Activated T-helper 1 cell treated with Interleukin-2 at 50 U/mL for 16 hours (primary cell): ENCODE measurements at places on chromosomes 6 and 20.

- DNase-seq: no peak
These were observed 26.8 kb upstream of the RPN2 start for GRCh38 chr20:37152284-37152683.

DNA sequence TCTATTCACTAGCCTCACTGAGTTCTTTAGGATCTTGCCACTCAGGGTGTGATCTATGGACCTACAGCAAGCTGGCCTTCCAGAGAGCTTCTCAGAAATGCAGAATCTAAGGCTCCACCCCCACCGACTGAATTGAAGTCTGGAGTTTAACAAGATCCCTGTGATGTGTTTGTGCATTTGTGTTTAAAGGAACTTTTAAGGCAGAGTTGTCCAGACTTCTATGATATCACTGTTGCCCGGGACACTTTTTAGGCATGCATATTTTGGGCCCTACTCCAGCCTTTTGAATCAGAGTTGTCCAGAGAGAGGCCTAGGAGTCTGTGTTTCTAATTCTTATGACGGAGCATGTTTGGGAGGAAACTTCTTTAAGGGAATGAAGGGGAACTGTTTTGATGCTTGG, 232.3 kb downstream of the QKI start:
- no peak for DNase-seq

DNA sequence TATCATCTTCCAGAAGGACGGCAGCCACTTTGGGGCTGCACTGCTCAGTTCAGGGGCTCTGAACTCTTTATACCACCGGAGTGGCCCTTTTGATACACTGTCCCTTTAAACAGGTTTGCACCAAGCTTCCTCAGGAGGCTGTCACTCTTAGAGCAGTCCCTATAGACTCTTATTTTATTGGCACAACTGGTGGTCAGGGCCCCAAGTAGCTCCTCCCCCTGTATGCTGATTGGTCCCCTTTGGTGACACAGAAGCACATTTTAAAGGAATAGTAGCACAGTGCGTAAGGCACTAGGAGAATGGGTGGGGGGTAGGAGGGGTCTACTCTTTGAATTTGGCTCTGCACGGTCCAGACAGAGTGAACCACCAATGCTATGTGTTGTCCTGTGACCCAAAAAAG, 122.6 kb upstream of the MLN start:
- no peak for DNase-seq

- no peak for DNase-seq
These were observed 2695.0 kb upstream of the DEFB115 start for GRCh38 chr20:28562510-28562898.

DNA sequence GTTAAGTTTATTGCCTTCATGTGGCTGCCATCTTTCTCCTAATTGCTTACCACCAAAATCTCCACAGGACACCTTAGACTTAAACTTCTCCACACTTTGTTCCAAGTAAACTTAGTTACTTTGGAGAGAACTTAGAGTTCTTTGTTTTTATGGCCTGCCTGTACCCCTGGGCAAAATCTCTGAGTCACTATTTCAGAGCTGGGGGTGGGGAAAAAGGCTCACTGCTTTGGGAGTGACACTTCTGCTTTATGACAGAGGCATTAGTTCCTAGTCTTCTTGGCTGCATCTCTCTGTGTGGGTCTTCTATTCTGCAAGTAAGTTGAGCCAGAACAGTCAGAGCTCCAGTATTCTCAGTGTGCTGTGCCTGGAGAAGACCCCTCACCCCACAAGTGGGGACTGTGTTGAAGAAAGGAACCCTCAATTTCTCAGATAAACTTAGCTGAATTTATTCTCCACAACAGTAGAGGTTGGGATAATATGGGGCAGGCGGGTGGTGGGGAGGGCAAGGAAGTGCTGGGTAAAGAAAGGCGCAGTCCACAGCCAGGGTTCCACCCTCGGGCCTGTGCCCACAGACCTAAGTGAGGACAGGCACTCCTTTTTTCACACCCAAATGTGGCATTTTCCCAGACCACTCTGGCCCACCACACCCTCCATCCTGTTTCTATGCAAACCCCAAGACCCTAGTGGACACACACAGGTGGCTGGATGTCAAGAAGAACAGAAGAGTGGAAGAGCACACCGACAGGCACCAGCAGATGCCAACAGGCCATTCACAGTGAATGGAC, 636.6 kb upstream of the MAN1A1 start:
- no peak for DNase-seq

DNA sequence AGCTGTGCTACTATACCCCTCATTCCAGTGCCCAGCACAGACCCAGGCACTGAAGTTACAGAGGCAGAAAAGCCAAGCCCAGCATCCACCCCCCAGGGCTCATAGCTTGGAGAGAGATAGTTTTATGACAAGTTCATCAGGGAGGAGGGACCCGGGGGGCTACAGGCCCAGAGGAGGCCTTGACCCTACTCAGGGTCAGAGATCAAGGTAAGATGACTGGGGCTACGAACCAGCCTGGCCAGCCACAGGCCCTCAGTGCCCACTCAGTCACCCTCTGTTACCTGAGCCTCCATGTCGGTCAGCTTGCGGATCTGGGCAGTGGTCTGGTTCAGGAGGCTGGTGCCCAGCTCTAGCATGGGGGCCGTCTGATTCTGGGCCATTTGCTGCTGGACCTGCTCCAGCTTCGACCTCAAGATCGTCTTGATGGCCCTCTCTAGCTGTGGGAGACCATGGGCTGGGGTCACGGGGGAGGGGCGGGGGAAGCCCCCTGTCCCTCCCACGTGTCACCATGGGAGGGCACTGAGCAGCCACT, 26.1 kb downstream of the ANGPT4 start:
- DNase-seq: no peak

DNA sequence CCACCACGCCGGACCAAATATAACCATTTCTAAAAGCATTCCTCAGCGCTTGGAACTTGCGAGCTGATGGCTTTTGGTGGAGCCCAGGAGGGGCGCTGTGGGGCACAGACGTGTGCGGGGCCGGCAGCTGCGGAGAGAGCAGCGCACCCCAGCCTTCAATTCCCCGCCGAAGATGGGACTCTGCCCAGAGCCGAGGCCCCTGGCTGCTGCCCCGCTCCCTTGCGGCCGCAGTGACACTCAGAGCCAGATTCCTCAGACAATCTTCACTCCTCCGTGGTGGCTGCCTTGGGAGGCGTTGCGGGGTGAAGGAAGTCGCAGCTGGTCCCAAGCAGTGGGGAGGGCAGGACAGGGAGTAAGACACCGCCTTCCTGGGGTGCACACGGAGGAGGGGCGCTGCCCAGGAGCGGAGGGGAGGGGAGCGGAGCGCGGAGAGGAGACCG, 87.7 kb downstream of the TMEM242 start:
- peak; percentile 27 for DNase-seq

DNA sequence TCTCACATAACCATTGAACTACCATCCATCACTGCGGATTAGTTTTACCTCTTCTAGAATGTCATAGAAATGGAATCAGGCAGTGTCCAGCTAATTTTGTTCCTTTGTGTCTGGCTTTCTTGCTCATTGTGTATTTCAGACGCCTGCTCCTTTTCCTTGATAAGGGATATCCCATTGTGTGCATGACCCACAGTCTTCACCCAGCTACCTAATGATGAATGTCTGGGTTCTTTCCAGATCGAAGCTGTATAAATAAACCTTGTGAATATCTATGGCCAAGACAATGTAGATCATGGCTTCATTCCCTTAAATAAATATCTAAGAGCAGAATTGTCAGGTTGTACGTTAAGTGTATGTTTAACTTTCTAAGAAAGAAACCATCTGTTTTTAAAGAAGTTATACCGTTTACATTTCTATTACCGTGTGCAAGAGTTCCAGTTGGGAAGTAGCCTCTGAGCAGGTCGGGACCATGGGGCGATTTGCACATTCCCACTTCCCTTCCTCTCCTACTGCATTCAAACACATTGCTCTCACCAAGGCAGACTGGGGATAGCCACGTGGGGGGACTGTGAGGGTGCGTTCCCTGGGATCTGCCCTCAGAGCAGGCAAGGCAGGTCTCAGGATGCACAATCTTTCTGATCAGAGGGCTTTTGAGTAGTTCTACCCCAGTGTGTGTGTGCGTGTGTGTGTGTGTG, 13.1 kb downstream of the CD93 start:
- DNase-seq: no peak

GRCh38 chr6:24432611-24433010, 29.9 kb downstream of the MRS2 start:
- DNase-seq: no peak

DNA sequence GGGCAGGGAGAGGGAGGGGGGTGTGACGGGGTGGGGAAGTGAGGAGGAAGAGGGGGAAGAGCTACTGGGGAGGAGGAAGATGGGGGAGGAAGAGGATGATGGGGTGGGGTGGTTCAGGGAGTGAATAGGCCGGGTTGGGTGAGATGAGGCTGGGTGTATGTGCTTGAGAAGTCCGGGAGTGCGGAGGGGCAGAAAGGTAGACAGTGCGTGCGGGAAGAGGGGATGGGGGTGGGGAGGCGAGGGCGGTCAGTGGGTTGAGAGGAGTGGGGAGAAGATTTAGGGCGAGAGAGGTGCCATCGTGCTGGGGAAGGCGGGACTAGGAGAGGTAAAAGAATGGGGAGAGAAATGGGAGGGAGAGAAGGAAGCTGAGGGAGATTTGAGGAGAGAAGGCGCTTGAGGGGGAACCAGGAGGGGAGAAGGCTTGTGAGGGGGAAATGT, 30.9 kb upstream of the NOTCH4 start:
- no peak for DNase-seq

- no peak for DNase-seq
These were observed 122.5 kb downstream of the RNGTT start for GRCh38 chr6:88840796-88841539.

- DNase-seq: no peak
These were observed 67.9 kb upstream of the SLCO4A1 start for GRCh38 chr20:62574230-62574993.

DNA sequence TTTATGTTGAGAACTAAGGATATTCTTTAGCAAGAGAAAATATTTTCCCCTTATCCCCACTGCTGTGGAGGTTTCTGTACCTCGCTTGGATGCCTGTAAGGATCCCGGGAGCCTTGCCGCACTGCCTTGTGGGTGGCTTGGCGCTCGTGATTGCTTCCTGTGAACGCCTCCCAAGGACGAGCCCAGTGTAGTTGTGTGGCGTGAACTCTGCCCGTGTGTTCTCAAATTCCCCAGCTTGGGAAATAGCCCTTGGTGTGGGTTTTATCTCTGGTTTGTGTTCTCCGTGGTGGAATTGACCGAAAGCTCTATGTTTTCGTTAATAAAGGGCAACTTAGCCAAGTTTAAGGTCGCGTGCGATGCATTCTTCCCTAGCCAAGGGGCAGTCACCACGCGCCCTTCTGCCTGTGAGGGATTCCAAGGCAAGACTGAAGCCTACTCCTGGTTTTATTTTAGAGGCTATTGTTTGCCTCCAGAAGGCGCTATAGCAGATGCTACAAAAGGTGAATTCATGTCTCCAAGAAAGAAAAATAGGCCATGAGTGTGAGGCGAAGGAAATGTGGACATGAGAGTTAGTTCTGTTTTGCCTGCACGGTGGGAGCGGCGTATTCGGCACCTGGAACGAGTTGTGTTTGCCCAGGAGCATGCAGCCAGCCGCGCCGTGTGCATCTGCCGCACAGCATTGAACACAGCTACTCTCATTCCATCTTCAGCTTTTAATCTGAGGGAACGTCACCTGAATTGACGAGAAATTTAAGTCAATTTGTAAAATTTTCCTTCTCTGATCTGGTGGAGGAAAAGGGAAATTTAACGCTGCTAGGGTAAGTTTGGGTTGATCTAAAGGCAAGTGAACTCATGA, 40.3 kb upstream of the IRF4 start:
- no peak for DNase-seq
